ENCODE measurements at places on chromosomes 12 and 14.

GRCh38 chr14:33839193-33840076 lies 111.4 kb downstream of the EGLN3 start:
- DNase-seq: no peak

GRCh38 chr12:54298904-54299303 lies 1.9 kb downstream of the NFE2 start:
- no peak for DNase-seq

DNA sequence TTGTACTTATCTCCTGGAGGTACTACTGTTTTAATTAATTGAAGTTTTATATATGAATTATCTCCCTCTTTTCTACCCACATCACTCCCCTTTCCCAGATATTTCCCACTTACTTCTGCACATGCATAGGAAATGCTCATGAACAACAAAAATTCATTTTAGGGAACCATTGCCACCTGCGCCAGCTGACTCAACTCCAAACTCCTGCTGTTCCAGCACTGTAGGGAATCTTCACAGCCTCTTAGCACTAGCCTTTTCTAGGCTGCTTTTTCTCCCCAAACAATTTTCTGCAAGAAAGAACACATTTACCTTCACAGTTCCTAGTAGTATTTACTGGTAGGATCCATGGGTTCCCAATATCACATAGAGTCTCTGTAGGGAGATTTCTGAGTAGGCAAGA lies 268.4 kb downstream of the LRFN5 start:
- DNase-seq: no peak

GRCh38 chr12:113314121-113314529 lies 20.8 kb downstream of the SLC8B1 start:
- peak; percentile 92 for DNase-seq

DNA sequence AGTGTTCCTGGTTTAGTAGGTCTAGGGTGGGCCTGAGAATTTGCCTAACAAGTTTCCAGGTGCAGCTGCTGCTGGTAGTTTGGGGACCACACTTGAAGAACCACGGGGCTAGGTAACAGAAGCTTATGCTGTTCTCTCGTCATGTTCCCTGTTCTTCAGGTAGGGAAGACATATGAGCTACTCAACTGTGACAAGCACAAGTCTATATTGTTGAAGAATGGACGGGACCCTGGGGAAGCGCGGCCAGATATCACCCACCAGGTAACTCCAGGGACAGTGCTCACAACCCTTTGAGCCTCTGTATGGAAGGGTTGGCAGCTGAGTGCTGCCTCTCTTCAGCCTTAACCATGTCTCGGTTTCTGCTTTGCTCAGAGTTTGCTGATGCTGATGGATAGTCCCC lies 3.5 kb downstream of the EMG1 start:
- no peak for DNase-seq

- DNase-seq: peak; percentile 77
Observed at GRCh38 chr12:53049571-53050318, at the start of gene TNS2. TNS2 (plus strand) TSS chr12:53050065; CDS start chr12:53050186, 121 bp downstream.

- peak; percentile 71 for DNase-seq
Observed at GRCh38 chr12:120224304-120225199, 23.6 kb upstream of the RPLP0 start.

- DNase-seq: no peak
Observed at GRCh38 chr12:26580619-26581018, 252.4 kb downstream of the ITPR2 start.

DNA sequence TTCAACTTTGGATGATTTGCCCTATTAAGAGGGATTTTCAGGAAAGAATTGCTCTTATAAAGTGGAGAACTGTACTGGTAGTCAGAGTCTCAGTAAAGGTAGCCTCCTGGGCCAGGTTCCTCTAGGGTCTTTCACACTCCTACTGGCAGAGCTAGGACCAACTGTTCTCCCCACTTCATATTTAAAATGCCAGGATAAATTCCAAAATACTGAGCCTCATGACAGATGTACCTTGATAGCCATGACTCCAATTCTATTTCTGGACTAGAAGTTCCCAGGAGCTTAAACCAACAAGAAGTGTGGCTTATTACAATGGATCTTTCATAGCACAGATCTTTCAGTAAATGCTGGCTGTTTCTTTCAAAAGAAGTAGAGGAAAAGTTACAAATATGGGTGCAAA lies 126.5 kb downstream of the C12orf75 start:
- DNase-seq: no peak

GRCh38 chr14:95362138-95362494 lies 42.4 kb upstream of the CLMN start:
- no peak for DNase-seq

- DNase-seq: peak; percentile 76
Observed at GRCh38 chr12:7130701-7131501, 730 bp downstream of the CLSTN3 start.

- no peak for DNase-seq
Observed at GRCh38 chr12:101746196-101746595, 6.9 kb upstream of the SYCP3 start.

GRCh38 chr14:24243336-24243836 lies 963 bp upstream of the TINF2 start:
- DNase-seq: no peak

DNA sequence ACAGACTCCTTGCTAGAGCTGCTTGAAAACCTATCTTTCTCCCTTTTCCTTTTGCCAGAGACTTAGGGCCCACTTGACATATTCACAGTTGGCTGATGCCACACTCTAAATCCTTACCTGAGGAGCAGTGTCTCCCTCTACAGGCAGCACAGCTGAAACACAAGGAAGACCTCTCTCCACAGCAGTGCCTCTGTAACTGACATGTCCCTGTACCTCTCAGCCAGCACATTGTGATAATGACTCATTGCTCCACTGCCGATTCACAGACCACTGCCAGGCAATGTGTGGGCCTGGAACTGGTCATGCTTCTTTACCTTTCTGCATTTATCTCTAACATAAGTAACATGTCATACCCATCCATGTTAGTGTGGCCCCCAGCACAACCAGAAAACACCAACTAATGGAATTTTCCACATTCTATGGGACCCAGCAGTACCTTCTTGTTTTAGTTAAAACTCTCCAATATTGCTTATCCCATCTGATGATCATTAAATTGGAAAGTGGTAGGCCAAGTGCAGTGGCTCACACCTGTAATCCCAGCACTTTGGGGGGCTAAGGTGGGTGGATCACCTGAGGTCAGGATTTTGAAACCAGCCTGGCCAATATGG lies 56.5 kb downstream of the GTF2A1 start:
- DNase-seq: peak; percentile 65

DNA sequence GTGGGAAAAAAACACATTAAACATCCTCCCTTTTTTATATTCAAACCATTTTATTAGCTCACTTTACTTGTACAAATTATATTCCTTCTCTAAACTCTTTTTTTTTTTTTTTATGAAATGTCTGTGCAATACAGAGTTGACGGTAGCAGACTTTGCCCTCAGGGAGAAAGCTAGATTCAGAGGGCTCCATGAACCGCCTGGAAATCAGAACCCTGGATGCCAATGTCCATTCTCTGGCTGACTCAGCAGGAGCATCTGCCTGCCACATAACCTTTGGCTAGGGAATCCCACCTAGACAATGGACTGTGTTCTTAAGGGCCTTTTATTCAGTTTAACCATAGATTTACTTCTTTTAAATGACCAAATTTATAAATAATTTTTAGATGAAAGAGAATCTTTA lies 467.0 kb downstream of the MDGA2 start:
- DNase-seq: no peak

- no peak for DNase-seq
Observed at GRCh38 chr12:91333966-91334365, 151.3 kb upstream of the DCN start.

DNA sequence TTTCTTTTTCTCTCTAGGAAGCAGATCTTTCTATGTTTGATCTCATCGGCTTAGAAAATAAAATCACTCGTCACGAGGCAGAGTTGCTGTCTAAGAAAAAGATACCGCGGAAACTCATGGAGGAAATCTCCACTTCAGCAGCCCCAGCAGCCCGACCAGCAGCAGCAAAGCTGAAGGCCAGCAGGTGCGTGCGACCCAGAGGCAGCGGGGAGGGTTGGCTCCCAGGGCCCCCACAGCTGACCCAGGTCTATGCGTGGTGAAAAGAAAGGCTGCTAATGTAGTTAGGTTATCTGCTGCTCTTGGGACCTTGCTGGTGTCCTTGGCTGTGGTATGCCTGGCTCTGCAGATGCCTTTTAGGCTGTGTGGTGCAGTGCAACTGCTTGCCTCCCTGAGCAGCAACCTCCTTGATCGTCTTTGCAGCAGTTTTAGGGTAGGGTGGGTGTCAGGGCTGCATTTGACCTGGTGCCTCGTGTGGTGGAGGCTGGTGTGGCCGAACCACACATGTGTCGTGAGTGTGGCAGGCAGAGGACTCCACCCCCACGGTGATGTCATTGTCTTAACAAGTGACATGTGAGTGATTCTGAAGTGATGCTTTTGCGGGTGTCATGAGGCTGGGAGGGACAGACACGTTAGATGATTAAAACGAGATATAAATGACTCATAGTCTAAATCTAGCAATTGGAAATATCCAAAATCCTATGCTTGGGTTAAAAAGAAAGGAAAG lies 68.6 kb downstream of the EP400 start:
- DNase-seq: no peak

DNA sequence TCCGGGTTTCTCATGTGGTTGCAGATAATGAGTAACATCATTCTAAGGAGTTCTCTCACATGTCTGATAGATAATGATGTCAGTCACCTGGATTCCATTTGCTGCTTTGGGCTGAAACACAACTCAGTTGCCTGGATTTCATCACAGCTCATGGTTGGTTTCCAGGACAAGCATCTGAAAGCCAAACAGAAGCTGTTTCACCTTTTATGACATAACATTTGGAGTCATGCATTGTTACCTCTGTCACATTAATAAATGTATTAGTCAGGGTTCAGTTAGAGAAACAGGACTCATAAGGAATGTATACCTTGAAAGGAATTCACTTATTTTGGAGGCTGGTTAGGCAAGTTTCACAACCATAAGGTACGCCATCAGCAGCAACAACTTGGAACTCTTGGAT lies 251.9 kb upstream of the ATXN7L3B start:
- no peak for DNase-seq

- DNase-seq: no peak
Observed at GRCh38 chr14:24108336-24108874, 6.2 kb upstream of the DCAF11 start.

DNA sequence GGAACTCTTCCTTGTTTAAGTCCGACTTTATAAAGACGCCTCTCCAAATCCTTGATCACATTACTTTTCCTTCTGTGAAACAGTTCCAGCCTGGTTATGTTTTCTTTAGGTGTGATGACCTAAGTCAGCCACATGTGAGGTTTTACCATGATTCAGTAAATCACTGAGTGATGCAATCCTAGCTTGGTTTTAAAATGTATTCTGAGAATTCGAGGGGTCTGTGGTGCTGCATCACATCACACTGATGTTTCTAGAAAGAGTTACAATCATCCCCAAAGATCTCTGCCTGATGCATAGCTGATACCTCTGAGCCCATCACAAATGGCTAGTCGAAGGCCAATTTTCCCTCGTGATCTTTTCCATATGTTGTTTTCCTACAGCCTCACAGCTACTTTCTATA lies 152.7 kb downstream of the ANO2 start:
- no peak for DNase-seq

GRCh38 chr12:55036326-55037115 lies 16.7 kb downstream of the NEUROD4 start:
- DNase-seq: no peak

DNA sequence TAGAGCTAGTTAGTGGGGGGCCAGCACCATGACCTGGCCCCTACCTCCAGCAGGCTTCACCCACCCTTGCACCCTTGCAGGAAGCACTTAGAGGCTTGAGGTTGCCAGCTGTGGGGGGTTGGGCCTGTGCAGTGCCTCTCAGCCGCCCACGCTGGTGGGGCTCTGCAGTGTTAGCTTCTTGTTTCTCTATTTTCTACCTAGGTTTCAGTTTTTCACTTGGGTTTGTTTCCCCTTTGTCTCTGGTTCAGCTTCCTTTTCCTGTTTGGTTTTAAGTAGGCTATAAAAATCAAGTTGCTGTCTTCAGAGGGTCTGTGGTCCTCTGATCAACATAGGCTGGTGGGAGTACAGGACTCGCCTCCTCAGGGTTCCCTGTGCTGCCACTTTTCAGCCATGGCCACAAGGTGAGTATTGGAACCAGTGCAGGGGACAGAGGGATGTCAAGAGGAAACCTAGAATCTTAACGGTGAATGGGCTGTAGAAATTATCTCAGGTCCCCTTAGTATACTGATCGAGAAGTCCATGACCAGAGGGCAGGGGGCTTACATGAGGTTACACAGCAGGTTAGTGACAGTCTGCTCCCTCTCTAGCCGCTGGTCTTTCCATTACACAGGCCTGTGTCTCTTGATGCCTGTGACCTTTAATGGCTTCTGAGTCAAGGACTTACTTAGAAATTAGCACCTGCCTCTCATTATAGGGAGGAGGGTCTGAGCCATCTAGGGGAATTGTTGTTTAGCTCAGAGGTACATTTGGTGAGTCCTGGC lies at the start of gene EVL:
Gene EVL, plus strand, starts transcription at position 312 of the 761 bp plus-strand sequence. Its CDS starts 79 bp downstream, at position 391.
- DNase-seq: no peak

DNA sequence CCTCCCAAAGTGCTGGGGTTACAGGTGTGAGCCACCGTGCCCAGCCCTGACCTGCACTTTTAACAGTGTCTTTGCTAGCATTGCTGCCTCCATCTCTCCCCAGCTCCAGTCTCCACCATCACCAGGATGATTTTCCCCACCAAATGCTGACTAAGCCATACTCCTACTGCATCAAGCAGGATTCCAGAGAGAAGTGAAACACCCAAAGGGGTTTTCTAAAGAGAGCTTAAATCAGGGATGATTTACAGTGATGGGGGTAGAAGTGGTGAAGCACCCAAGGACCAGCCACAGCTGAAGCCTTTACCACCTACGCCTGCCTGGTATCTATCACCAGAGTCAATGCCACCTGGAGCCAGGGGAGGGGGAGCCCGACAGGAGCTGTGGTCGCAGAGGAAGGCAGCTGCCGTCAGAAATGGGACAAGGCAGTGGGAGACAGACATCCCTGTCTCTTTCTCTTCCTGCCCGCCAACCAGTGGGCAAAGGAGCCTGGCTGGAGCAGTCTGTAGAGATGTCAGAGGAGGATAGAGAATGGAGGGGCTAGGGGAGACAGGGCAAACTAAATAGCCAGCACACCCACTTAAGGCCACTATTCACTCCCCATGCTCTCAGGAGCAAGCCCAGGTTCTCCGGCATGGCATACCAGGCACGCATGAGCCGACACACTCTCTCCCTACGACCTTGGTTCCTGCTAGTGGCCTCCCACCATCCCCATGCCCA lies 22.4 kb upstream of the CD9 start:
- peak; percentile 45 for DNase-seq

All from NCI-H226 (cell line).